ENCODE measurements at places on chromosomes 13 and 19.
A peak's percentile ranks its signal among the peaks of the same experiment; 100 is the strongest.

DNA sequence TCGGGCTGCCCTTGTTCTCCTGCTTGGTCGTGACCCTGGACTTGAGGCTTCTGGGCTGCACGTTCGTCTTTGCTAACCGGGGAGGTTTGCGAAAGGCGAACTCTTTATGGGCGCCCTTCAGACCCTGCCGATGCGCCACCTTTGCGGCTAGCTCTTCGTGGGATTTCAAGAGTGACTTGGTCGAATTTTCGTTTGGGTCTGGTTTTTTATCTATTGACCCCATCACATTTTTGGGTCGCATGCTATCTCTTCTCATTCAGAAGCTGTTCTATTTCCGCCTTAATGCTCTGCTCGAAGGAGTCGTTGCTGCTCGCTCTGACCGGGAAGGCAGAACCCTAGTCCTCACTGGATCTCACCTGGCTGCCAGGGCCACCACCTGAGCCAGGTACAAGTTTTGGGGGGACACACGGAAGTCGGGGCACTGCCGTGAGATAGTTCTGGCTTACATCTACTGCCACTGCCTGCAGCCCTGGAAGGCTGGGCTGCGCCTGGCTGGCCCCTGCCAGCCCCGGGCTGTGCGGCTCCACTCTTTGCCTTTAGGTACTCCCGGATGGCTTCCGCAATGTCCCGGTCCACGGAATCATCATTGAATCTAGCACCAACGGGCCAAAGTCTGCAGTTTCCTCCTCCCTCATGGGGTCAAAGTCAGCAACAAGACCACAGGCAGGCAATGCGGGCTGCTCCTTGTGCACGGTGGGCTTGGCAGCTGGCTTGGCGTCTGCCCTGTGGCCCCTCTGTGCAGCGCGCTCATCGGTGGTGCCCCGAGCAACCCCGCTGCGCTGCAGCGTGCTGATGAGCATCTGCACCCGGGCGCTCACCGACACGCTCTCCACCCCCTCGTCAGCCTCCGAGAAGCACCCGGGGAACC is 16.2 kb downstream of the RB1 start:
- no peak for DNase-seq

- no peak for DNase-seq
Measured at GRCh38 chr13:75478659-75479058, 3.3 kb downstream of the TBC1D4 start.

DNA sequence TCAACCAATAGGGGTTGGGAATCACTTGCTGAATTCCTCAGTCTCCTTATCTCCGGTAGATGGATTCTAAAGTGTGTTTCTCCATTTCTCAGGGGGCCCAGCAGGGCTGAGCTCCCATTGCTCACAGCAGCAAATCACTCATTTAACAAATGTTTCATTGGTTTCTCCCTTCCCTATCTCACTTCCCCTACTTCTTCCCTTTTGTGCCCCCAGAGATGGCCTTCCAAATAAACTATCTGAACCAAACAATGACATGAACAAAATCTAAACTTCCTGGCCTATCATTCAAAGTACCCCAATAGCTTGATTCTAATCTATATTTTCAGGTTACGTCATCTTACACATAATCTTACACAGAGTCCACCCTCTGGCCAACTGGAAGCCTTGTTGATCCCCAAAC is 60.4 kb downstream of the DLEU7 start:
- no peak for DNase-seq

DNA sequence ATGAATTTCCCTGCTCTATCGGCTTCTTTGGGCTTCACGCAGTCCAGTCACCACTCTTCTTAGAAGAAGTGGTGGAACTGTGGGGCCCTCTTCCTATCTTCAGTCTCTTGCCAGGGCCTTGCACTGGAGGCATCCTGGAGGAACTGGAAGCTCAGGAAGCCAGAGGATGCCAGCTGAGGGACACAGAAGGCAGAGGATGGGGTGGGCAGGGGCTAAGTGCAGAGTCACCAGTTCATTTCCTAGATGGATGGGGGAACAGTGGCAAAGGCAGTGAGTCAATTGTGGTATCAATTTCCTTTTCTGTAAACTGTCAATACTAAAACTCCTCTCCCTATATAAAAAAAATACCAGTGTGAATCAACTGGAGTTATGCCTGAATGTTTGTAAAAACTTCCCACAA is 419.7 kb downstream of the KLF12 start:
- DNase-seq = no peak

- DNase-seq = no peak
Measured at GRCh38 chr13:29503041-29503837, 92.2 kb downstream of the SLC7A1 start.

GRCh38 chr19:18424122-18424889 is 5.1 kb downstream of the SSBP4 start:
- DNase-seq = no peak

DNA sequence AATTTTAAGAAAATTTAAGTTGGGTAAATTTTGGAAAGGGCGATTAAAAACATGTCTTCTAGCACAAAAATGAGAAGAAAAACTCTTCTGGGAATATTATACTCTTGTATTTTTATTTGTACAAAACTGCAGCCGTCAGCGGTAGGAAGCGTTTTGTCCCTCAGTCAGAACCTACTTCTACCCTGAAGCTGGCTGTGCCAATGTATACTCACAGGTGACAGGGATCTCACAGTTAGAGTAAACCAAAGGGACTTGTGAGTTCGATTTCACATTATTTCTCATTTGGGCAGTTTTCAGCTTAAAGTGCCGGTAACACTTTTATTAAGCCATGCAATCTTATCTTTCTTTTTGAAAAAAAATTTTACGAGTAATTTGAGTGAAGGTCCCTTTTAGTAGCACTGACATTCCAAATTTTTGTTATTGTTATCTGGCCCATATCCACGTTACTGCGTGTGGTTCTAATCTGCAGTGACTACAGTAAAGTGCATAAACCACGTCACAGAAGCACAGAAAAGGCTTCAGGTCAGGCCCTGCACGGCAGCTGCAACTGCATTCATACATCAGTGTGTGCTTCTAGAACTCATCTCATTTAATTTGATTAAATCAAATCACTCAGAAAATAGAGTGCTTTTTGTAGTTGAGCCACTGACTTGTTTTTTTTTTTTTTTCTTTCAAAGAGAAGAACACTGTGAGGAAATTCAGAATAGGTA is 387.3 kb downstream of the LIG4 start:
- DNase-seq = no peak

DNA sequence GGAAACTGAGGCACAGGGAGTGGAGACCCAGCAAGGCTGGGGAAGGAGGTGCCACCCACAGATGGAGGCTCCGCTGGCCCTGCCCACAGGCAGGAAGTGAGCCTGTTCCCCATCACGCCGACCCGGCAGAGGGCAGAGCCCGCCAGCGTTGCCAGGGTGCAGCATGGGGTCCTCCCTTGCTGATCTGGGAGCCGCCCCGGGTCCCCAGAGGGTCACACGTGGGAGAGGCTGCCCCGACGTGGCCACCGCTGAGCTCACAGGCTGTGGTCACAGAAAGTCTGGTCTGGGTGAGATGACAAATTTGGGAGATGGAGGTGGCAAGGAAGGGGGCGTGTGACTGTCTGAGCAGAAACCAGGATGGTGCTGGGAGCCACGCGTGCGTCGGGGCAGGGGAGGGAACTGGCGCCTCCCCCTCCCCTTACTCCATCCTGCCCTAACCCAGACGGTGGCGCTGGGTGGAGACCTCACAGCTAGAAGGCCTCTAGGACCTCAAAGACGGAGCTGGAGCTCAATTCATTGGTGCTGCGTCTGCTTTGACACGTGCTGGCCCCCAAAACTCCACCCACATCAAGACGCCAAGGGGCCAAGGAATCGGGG is 7.7 kb downstream of the MEX3D start:
- DNase-seq = no peak

DNA sequence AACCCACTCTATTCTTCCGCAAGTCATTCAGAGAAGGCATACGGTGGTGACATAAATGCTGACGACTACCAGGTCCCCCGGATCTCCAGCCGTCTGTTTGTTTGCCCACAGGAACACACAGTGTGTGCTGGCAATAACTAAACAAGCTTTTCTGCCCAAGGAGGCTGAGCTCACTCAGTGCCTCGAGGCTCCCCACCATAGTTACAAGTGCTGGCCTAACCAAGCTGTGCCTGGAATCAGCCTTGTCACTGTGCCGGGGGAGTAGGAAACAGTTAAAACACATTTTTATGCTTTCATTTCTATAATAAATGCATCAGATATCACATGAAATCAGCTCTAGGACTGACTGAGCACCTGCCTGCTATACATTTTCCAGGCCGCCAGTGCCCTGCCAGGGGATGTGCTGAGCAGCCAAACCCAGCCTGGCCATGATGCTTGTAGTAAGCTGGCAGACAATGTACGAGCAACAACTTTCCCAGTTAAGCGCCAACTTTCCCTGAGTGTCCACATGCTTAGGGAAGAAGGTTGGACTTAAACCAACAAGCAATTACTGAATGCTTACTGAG is 28.1 kb downstream of the BRD4 start:
- no peak for DNase-seq

- DNase-seq = no peak
Measured at GRCh38 chr13:21039097-21039800, 22.1 kb downstream of the LATS2 start.

DNA sequence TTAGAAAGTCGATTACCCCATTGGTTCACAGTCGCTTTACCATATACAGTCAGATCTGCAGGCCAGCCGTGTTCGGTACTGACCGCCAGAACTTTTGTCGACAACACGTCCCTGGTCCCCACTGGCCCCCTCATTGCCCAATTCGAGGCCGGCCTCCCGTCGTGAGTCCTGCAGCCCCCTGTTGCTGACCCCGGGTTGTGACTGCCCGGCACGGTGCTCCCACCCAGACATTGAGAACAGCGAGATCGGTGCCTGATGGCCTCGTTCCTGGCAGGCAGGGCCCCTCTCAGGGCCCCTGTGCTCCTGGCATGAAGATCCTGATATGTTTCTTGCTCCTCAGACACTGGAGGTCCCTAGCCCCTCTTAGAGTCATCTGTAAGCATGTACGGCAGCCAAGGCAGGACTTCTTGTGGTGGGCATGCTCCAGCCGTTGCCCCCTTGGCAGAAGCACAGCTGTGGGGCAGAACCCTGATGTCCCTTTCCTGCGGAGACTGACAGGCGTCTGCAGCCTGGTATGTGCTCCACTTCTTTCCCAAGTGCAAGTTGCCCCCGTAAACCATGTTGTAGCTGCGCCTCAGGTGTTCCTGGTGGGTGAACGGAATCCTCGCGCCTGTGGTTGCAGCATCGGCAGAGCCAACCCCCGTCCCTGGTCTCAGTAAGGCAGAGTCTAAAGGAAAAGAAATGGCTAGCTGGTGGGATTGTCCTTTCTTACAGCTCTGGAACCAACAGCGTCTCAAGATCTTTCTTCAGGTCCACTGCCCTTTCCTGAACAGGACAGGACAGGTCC is 123.2 kb upstream of the SPACA7 start:
- DNase-seq = no peak

DNA sequence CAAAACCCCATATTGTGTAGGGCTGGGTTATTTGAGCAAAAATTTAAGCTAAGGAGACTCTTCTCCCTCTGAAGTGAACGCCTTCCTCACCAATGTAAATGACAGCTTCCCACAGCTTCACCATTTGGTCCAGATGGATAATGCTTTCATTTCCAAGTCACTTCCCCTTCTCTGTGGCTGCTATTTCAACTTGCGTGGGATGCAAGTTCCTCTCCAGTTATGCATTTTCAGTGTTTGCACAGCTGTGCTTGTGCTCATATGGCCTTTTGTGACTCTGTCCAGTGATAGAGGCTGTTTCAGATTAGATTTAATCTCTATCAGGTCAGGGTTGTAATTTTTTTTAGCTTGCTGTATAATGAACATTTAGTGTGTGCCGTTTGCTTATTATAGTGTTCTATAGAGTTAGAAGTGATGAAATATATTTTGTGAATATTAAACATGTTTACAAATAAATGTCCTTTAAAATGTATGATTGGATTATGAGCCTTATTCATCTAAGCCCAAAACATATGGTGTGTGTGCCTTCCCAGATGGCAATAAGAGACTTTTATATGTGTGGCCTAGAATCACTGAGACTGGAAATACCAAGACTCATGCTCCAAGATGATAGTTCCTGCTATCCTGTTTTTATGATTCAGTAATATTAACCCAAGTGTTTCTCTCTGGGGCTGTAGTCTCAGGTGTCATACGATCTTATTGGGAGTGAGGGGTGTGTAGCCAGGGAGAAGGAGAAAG is 86.6 kb downstream of the TNFRSF19 start:
- DNase-seq = peak; percentile 41

DNA sequence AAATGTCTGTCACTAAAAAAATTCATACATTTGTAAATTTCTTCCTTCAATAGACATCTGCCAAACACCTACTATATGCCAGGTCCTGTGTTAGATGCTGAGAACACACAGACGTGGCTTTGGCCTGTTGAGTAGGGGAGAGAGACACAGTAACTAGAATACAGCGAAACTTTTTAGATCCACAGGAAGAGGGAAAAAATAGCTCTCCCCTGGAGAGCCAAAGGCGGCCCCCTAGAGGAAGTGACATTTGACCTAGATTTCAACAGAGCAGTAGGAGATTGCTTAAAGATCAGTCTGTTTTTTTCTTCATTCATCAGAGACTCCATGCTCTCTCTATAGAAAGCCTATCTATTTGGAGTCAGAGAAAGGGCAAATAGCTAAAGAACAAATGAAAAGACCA is 11.3 kb downstream of the LCP1 start:
- DNase-seq = no peak

DNA sequence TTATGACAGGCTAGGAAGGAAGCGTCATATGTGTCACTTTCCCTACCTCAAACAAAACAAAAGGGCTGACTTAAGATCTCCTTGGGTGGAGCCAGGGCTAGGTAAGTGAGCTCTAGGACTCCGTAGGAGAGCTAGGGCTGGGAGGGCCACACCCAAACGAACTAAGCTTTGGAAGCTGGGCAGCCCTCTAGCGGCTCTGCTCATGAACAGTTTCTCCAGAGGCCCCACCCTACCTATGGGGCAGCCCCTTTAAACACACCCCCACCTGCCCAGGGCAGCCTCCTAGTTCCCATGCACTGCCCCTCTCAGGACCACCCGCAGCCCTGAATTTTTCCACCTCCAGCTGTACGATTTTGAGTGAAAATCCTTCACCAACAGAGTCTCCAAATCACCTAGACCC is 3.5 kb downstream of the PEG3 start:
- DNase-seq = no peak

DNA sequence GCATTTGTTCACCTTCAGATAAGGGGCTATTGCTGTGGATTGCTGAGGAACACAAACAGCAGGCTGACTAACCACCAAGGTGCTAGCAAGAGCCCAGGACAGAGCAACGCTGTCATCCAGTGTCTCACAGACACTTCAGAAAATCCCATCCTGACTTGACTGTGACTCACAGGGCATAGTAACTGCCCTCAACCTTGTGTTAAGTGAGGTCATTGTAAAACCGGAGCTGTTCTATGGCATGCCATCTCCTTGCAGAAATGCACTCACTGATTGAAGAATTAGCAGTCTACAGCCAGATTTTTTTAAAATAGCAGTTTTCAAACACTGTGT is 51.1 kb downstream of the TNFRSF19 start:
- DNase-seq = no peak
